ENCODE measurements at places on chromosomes 6 and 20. TPM values are rescaled to one million over a fixed set of nuclear protein-coding genes. Genes with fewer than 3 reads are reported as not detected.

- DNase-seq: no peak
Measured at GRCh38 chr6:55557146-55557545, 21.8 kb downstream of the HMGCLL1 start.

Gene SNAP25
- total RNA-seq: 0.27 TPM

Gene PRKN
- total RNA-seq: 7.0 TPM

Gene PRDM13
- not detected for total RNA-seq

- no peak for DNase-seq
Measured at GRCh38 chr6:85192186-85192585, 257.7 kb upstream of the NT5E start.

Gene CRIP3
- total RNA-seq: 0.27 TPM

Gene AURKA
- total RNA-seq: 1.6 TPM

DNA sequence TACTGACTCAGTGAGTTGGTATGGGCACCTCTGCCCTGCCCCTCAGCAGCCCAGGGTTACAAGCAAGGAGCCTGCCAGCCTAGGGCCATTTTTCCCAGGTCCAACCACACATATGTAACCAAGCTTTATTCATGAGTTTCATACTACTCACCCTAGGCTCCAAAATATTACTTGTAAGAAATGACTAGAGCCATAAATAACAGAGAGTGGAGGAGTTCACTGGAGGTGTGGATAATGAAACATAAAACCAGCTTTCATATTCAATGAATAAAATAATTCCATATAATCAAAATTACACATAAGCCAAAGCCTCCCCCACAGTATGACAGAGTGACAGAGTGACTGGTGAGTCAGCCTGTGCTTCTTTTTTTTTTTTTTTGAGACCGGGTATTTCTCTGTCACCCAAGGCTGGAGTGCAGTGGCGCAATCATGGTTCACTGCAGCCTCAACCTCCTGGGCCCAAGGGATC is 229.8 kb upstream of the SASH1 start:
- DNase-seq: no peak

Gene GABRR1
- not detected for total RNA-seq

Gene KIF6
- total RNA-seq: under 0.01 TPM

Gene WASF1
- 12.7 TPM for total RNA-seq

DNA sequence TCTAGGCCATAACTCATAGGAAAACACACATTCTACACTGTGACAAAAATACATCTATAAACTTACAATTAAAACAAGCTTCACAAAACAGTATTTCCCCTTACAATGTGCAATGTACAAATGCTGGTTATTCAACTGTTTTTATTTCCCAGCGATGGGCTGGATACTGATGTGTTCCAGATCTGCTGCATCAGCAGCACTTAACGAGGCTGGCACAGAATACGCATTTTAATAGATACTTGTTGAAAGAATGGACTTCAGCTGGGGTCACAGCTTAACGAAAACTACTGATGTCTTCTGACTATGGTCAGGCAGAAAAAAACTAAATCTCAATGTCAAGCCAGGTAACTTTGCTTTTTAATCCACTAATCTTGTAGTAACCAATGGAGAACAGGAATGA is 70.9 kb downstream of the B4GALT5 start:
- DNase-seq: no peak

Gene LY6G6C
- 0.54 TPM for total RNA-seq

DNA sequence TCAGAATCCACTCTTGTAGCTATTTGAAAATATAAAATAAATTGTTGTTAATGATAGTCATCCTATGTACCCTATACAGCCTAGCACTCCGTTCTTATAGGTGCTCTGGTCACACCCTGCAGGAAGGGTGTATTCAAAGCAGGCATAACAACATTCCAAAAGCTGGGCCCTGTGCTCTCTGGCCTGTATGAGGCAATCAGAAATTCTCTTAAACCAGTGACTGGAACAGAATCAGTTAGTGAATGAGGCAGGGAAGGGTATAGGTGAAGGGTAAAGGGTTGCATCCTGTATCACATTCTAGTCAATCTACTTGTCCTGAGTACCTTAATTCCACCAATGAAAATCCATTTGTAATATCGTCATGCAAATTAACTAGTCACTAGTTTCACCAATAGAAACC is 154.5 kb upstream of the ZNF217 start:
- no peak for DNase-seq

- DNase-seq: no peak
Measured at GRCh38 chr20:2867081-2867864, 6.0 kb upstream of the PTPRA start.

Gene BTBD9
- 9.7 TPM for total RNA-seq

DNA sequence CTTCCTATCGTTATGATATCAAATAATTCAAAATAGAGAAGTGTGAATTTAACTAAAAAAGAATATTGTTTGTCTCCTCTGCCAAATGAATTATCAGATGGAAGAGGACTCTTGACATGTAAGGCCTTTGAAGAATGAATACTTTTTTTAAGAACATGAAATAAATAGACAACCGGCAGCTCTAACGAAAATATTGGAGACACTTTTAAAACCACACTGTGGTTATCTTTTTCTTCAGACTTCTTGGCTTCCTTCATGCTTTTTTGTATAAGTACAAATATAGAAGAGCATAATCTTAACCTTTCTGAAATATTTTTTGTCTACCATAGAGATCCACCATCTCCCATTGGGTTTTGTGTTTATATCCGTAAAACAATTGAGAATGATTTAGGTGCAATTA is 115.2 kb upstream of the SCGN start:
- DNase-seq: no peak

DNA sequence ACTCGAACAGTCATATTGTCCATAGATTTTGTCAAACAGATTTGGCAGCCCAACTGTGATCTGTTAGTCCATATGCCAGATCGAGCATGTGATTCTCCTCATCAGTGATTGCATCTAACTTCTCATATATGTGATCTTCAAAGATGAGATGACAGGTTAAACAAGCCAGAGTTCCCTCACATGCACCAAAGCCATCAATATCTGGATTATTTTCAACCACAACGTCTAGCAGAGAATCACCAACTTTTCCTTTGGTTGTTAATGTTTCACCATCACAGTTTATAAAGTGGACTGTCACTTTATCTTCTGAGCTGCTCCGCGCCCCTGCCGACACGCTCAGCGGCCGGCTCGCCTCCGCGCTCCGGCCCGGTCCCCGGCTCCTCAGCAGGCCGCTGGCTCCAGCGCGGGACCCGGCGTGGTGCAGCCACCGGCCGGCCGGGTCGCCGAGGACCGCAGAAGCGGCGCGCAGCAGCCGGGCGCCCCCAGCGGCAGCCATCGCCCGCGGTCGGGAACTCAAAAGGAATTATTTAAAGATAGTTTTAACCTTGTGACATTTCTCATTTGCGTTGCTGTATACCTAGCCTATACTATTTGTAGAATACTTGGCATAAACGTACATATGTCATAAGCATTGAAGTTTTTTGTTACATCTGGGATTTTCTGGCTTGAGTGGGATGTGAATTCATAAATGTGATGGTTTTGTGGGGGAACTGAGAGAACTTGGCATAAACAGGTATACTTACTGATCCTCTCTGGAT is 40.1 kb upstream of the DYNLRB1 start:
- no peak for DNase-seq

DNA sequence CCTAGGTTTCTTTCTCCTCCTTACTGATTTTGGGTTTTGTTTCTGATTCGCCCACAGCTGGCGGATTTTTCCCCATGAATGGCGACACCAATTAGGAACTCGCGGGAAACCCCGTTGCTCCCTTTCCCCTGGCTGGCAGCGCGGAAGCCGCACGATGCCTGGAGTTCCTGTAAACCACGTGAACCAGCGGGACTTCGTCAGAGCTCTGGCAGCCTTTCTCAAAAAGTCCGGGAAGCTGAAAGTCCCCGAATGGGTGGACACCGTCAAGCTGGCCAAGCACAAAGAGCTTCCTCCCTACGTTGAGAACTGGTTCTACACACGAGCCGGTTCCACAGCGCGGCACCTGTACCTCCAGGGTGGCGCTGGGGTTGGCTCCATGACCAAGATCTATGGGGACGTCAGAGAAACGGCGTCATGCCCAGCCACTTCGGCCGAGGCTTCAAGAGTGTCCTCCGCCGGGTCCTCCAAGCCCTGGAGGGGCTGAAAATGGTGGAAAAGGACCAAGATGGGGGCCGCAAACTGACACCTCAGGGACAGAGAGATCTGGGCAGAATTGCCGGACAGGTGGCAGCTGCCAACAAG is 3.2 kb upstream of the SEC23B start:
- DNase-seq: no peak

DNA sequence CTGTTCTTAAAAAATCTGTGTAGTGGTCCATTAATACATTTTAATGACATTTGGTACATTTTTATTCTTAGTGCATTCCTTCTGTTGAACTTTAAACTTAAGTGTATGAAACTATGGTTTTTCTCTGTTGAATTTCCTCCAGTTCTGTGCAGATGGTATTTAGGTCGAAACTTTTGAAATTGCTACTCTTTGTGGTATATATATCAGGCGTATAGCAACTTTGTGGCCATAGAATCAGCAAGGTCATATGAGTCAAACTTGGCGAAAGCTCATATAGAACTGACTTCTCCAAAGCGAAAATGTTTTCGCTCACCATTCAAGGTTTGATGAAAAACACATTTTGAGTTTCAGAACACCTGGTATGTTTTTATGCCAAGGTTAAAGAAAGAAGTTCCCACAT is 93.7 kb downstream of the MAP3K4 start:
- no peak for DNase-seq

- DNase-seq: no peak
Measured at GRCh38 chr6:78844899-78845298, 22.5 kb upstream of the IRAK1BP1 start.

Gene EYS
- total RNA-seq: under 0.01 TPM

DNA sequence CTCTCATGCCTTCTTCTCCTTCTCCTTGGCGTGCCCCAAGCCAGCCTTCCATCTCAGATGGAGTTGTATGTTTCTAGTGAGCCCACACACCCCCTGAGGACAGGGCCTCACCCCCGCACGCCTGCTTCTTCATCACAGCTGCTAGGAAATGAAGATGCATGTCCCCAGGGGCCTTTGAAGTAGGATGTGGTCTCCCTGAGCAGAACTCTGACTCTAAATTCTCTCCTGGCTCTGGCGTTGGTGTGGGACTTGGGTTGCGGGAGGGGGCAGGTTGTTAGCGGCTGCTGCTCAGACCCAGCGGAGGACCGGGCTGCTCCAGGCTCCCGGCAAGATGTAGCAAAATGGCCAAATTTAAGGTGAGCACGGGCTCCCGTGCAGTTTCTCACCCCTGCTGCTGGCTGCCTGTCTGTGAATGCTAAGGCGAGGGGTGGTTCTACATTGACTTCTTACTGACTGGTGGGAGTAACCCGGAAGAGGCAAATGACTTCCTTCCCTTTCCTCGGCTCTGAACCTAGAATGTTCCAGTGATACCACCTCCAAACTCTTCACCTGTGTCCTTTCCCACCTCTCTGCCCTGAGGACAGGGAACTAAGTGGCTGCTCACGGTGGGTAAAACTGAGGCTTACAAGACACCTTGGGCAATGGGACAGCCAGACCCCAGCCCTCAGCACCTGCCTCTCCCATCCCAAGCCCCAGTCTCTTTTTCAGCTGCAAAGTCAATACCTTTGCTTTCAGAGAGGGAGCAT is 8.8 kb downstream of the SYNJ2 start:
- no peak for DNase-seq

Gene ARFGEF3
- total RNA-seq: under 0.01 TPM

Gene DUSP15
- 8.6 TPM for total RNA-seq

GRCh38 chr6:121436960-121437850 is 1.8 kb downstream of the GJA1 start:
- DNase-seq: no peak

Gene ASIP
- total RNA-seq: not detected

GRCh38 chr20:10673176-10673841 is 490 bp downstream of the JAG1 start:
- DNase-seq: peak; percentile 23

DNA sequence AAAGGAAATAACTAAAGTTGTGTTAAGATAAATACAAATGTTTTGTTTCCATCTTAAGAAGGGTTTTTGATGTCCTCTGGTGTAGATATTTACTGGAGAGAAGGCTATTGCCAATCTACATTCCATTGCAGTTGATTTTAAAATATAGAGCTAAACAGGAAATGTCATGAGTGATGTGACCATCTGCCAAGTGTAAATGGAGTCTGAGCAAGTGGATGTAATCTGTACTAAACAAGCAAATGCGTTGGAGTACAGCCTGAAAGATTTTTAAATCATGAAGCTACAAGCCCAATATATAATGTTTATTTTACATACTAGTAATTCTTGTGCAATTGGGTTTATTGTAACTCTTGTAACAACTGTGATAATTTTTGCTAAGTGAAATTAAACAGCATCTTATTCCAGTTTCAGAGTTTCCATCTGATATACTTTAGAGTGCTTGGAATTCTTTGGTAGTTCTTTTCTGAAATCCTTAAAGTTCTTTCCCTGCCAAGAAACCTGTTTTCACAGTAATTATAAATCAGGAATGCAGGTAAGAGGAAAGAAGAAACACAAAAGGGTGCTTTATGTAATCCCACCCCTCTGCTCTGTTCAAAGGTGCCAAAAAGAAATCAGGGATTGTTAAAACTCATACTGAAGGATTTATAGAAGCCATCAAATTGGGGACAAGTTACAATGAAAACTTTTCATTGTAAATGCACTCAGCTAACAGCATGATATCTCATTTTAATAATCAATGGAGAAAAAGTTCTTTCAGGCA is 47.2 kb upstream of the FLRT3 start:
- no peak for DNase-seq

DNA sequence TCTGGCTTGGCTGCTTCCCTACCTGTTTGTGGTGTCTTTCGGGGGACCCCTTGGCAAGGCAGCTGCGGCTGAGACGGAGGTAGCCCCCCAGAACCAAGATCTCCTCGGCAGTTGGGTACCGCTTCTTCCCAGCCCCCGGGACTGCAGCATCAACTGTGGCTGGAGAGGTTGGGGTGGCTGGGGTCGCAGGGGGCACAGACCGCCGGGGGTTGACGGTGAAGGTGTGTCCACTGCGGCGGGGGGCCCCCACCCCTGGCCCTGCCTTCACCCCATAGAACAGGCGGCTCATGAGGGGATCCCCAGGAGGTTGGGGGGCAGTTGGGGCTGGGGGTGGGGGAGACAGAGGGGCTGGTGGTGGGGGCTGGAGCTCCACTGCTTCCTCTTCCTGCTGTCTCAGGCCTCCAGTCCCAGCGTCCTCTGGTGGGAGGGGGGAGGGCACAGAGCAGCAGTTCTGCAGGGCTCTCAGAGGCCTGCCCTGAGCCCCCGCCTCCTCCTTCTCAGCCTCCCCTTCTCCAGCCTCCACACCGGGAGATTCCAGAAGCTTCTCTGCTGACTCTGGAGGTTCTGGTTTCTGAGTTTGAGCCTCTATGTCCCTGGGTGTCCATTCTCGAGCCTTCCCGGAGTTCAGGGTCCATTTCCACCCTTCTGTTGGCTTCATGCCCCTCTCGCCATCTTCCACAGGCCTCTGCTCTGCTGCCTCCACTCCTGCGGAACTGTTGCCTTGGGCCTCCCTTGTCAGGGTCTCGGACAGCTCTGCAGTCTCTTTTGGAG is 1.9 kb downstream of the PPP1R18 start:
- peak; percentile 50 for DNase-seq

Gene COL11A2
- 0.27 TPM for total RNA-seq

Measured in hematopoietic multipotent progenitor cell (in vitro differentiated cells).